ENCODE measurements at places on chromosomes 2 and 18.

DNA sequence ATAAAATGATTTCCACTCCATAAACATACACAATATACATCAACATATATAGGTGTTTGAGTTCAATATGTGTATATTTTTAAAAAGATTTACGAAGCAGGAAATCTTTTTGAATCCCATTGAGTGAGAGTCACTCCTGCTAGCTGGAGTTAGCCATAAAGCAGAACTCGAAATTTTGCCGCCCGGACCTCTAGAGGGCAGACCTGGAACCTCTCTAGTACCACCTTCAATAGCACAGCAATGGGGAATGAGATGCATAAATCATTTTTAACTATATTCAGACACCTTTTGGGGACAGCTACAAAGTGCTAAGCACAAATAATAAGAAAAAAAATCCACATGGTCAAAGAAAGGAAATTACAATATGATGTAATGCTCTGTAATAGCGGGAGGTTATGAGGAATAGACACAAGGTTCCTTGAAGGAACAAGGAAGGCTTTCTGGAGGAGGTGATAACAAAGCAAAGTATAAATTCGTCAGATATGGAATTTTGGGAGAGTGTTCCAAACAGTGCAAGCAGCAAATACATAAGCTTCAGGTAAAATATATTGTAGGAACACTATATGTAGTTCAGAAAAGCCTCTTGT is 533.4 kb downstream of the ERBB4 start:
- DNase-seq: no peak

DNA sequence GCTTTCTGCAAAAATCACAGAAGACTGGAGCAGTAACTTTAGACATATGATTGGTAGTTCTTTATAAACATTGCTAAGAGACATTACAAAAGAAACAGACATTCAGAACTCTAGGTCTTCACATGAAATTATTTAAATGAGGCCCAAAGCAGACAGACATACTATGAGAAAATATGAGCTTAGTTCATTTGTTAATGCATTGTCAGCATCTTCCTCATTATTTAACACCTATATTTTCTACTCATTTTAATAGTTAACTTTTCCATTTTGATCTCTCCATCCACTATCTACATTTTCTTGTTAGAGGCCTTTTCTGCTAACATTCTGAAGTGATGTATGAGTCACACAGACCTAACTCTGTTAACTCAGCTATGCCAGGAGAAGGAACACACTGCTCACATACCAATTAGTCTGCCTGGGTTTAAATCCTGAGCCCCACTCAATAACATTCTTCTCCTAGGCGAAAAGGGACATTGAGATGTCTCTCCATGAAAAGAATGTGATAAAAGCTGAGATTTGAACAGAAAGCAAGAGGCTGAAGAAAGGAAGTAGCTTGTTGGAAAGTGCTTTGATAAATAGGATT is 400.3 kb upstream of the PKDCC start:
- no peak for DNase-seq

DNA sequence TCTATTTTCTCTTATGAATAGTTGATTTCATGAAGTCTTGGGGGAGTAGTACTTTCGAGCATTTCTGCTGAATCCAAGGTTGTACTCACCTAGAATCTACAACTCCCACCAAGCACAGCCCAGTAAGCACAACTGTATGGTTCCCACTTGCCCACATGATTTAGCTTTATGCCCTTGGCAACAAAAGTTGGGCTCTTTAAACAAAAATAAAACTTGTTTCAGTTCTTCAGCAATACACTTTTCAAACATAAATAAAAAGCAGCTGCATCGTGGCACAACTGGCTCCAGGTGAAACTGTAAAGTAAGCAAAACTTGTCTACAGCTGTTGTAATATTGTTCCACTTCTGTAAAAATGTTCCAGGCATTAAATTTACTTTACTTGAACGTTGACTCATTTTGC is 99.8 kb upstream of the FSIP2 start:
- DNase-seq: no peak

- DNase-seq: no peak
These were observed 299.9 kb downstream of the AFF3 start for GRCh38 chr2:99842451-99842850.

GRCh38 chr2:66555501-66556324 is 120.8 kb downstream of the MEIS1 start:
- DNase-seq: no peak

DNA sequence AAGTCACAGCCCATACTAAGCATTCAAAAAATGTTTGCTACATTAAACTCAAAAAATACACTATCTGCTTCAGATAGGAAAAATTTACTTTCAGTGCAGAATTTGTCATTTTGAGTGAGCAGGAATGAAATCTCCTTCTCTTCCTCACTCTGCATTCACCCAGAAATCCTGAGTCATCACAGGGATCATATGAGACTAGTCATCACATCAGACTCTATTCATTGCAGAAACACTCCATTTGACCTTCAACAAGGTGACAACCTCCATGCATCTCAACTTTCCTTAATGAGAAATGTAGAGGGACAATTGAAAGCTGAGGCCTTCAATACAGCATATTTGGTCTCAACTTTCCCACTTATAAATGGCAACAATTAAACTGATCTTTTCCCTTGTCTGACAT is 130.4 kb upstream of the CYP26B1 start:
- no peak for DNase-seq

DNA sequence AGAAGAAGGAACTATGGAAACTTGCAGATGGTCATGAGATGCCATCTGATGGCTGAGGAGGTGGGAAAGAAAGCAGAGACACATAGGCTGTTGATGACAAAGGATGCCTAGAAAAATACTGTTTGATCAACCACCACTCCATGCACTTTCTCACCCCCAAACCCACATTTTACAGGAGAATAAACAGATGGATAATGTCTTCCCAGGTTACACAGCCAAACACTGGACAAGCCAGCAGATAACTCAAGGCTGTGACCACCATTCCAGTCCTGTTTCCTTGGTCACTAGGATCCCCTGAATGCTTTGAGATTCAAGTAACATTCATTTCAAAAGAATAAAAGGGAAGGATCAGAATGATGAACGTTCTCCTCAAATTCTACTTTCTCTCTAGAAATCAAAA is 733.0 kb upstream of the SOX11 start:
- no peak for DNase-seq

- DNase-seq: no peak
These were observed 117.0 kb downstream of the DOCK10 start for GRCh38 chr2:224925061-224925809.

DNA sequence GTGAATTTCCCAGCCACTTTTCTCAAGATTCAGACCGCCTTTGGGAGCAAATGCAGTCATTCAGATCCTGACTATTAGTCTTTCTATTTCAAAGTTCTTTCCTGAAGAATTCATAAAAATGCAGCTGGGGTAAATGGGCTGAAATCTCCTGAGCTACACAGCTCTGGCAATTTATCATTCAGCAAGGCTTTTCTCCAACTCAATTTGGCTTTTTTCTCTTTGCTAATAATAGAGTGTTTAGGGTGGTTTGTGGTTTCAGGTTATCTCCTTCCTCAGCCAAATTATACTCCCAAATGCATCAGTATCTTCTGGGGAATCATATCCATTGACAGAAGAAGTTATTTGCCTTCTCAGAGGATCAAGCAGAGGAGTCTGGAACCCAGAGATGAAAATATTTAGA is 282.4 kb upstream of the SLC14A2 start:
- DNase-seq: no peak

DNA sequence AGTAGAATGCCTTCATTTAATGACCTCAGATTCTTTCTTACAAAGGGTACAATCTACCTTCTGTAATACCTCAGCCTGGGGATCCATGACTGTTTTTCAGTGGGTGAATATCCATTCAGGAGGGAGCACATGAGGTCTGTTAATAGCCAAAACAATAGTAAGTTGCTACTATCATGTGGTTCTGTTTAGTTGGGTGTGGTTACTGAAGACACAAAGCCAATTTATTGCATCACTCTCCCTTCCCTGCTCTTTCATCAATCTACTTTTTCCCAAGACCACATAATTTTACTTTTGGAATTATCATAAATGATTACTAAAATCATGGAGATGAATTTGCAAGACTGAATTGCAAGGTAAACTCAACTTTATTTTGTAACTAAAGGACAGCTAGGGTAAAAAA is 254.2 kb downstream of the GALNT13 start:
- no peak for DNase-seq

DNA sequence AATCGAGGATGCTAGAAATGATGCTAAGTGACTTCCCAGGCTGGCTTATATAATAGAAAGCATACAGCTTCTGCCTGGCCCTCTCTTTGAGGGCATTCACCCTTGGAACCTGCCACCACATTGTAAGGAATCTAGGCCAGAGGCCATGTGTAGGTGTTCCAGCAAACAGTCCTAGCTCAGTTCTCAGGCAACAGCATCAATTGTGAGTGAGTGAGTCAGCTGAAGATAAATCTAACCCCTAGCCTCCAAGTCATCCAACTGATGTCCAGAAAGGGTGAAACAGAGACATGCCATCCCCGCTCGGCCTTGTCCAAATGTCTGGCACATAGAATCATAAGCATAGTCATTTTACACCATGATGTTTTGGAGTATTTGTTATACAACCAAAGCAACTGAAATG is 324.3 kb upstream of the KLHL14 start:
- DNase-seq: no peak

- no peak for DNase-seq
These were observed 61.9 kb upstream of the TSPYL6 start for GRCh38 chr2:54317973-54318372.

- DNase-seq: no peak
These were observed 67.8 kb downstream of the PSMG2 start for GRCh38 chr18:12770469-12771219.

GRCh38 chr2:59182249-59182648 is 941.1 kb upstream of the FANCL start:
- DNase-seq: no peak

GRCh38 chr2:197145471-197146056 is 165.0 kb downstream of the ANKRD44 start:
- DNase-seq: no peak

DNA sequence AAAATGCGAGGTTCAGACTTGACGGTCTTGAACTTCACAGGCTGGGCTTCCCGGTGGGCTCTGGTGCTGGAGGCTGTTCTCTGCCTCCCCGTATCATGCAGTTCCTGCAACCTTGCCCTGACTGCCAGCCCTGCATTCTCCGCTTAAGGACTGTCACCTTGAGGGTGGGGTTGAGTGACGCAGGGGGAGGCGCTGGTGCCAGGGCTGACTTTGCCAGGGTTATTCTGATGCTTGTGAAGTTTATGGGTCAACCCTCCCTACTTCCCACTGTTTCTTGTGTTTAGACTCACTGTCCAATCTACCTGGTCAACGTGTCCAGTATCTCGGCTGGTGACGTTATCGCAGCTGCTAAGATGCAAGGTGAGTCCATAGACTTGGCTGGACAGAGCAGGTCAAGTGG is 37.5 kb upstream of the MAPRE3 start:
- no peak for DNase-seq

DNA sequence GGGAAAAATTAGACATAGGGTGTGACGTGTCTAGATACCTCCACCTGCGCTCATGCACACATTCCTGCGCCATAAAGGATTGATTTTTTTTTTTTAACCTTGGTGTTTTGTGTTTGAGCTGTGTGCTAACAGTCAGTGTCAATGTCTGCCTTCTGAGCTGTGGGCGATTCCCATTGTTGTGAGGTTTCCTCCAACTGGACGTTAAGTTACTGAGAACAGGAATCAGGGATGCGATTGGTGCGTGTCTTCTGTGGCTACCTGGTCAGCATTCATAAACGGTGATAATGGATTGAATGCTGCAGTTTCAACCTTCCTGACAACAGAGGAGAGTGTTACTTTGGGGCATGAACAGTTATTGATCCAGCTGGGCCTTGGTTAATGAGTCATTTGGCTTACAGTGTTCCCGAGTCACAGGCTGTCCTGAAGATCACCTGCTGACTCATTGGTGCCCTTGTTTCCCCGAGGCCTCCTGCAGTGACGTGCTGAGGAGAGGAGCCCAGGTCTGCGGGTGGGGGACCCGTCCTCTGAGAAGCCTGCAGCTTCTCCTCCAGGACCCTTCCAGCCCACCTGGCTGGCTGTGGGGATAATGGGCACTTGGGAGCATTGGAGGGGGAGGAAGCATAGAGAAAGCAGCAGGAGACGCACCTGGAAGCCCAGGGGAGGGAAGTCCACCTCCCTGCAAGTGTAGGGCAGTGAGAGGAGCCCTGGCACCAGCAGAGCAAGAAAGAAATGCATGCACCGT is 25.8 kb upstream of the CABYR start:
- no peak for DNase-seq

DNA sequence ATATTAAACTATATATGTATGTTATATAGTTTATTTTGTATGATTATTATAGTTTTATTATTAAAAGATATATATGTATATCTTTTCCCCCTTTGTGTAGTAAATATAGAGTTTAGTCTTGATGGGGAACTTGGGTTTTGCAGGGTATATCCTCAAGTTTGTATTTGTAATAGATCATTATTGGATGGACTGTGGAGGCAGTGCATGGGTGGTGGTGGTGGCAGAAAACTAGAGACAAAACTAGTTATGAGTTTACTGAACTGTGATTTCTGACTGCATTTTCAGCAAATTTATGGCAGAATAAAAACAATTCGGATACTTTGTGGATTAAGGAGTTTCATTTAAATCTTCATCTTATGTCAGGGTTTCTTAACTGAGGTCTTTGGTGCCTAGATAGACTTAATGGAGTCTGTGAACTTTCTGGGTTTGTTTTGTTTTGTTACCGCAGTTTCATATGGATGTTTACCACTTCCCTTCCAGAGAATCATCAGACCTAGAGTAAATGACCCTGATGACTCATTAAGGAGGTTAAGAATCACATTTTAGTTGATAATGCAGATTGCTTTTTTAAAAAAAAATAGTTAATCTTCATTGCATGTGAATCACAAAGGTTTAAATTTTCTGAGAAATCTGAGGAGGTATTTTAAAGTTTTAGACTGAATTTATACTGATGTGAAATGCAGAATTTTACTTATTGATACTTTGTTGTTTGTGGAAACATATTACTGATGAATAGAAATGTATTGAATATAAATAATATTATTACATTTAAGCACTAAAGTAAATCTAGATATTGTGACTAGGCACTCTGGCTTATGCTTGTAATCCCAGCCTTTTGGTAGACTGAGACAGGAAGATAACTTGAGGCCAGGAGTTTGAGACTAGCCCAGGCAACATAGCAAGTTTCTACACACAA is 14.5 kb downstream of the EPC2 start:
- DNase-seq: no peak

DNA sequence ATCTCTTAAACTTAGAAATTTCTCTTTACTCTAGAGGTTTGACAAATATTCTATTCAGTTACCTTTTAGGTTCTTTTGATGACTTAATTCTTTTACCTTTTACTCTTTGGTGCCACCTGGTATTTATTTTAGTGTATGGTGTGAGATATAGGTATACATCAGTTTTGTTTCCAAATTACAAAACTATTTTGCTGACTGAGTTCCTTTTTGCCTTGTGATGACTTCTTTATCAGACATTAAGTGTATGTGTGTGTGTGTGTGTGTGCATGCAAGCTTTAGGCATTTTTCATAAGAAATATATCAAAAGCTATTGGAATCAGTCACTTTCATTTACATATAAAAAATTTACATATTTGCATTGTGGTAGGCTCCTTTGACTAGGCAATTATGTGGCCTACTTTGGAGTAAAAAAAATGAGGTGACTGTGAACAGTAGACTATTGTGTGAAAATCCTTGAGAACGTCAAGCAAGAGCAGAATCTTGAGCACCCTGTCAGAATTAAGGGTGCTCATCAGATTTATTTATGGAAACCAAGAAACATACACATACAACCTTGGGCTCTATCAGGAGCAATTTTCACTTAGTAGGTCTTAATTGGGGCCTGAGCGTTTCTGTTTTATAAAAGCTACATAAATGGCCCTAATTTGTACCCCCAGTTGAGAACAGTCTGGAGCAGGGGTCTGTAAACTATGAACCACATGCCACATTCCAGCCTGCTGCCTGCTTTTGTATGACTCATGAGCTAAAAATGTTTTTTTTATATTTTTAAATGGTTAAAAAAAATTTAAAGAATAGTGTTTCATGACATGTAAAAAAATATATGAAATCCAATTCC is 415.9 kb downstream of the SLC4A3 start:
- DNase-seq: no peak

Data from stimulated activated CD8-positive, alpha-beta memory T cell treated with anti-CD3 and anti-CD28 coated beads, Interleukin-15, amount 100 ng/mL, for 24 hours (primary cell).